Skeletal muscle tissue (tissue), 5 donors: ENCODE measurements at places on chromosomes 2 and 18. TPM values are rescaled to one million over a fixed set of nuclear protein-coding genes. Genes with fewer than 3 reads are reported as not detected.

The NEB gene
- total RNA-seq: 833 TPM

The GAD1 gene
- total RNA-seq: 0.52 TPM

The CFAP65 gene
- total RNA-seq: not detected

The SCN2A gene
- not detected for total RNA-seq

The WNT6 gene
- not detected for total RNA-seq

The KIF5C gene
- total RNA-seq: 1.0 TPM

The CCDC74B gene
- not detected for total RNA-seq

The YIPF4 gene
- 15.1 TPM for total RNA-seq

The GRP gene
- not detected for total RNA-seq

The AOX1 gene
- total RNA-seq: 2.1 TPM

The FOXI3 gene
- not detected for total RNA-seq

The SCLY gene
- total RNA-seq: 11.5 TPM

The EPB41L3 gene
- total RNA-seq: 79.9 TPM

The CRACDL gene
- total RNA-seq: 0.52 TPM

The EFR3B gene
- 4.7 TPM for total RNA-seq

The PARD6G gene
- 3.7 TPM for total RNA-seq

The TRIP12 gene
- 209 TPM for total RNA-seq

The GDF7 gene
- 0.52 TPM for total RNA-seq

The MOGAT1 gene
- not detected for total RNA-seq

The RUFY4 gene
- not detected for total RNA-seq

The WDSUB1 gene
- 10.4 TPM for total RNA-seq

The SERPINB13 gene
- total RNA-seq: not detected

The GNLY gene
- not detected for total RNA-seq

The SPDYA gene
- total RNA-seq: 1.0 TPM

The TMEM37 gene
- 2.1 TPM for total RNA-seq

The SULT1C2 gene
- 1.0 TPM for total RNA-seq

The ELOA2 gene
- not detected for total RNA-seq

The NIF3L1 gene
- total RNA-seq: 23.0 TPM

The DPYSL5 gene
- 3.7 TPM for total RNA-seq

The VWC2L gene
- total RNA-seq: 0.52 TPM

The TEX44 gene
- total RNA-seq: not detected
